ENCODE measurements at places on chromosomes 1 and 21.

DNA sequence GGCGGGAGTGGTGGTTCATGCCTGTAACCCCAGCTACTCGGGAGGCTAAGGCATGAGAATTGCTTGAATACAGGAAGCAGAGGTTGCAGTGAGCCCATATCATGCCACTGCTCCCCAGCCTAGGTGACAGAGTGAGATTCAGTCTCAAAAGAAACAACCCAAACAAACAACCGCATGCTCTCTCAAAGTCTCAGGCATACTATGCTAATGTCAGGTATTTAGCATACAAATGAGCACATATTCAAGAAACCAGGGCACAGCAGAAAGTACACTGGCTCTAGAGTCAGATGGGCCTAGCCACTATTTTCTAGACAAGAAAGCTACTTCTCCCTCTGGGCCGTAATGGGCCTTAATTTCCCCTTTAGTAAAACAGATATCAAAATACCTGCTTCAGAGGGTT lies 55.0 kb downstream of the ELAVL4 start:
- no peak for DNase-seq

DNA sequence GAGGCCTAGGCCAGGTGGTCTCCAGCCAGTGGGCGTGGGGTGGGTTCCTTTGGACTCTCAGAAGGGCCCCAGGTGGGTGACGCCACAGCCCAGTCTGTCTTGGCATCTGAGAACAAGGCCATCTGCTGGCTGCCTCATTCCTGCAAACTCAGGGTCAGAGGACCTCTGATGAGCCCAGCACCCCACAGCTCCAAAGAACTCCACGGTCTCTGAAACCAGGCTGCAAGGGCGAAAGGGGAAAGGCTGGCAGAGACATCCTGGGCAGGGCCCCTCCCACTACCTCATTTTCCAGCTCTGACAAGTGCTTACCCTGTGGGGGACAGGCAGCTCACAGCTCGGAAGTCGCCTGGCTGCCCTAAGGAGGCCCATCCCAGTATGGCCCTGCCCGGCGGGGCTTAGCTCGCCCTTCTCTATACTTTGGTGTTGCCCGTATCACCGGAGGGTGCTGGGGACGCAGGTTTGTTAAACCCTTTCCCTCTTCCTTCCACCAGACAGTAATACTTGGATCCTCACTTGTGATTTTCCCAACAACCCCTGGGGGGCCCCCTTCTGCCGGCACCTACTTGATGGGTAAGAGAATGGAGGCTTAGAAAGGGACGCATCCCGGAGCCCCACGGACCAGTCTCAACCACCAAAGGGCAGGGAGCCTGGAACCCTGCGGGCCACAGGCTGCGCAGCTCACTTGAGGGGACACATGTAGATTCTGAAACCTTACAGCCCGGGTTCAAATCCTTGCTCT lies 10.9 kb upstream of the EDN2 start:
- DNase-seq, result no peak

DNA sequence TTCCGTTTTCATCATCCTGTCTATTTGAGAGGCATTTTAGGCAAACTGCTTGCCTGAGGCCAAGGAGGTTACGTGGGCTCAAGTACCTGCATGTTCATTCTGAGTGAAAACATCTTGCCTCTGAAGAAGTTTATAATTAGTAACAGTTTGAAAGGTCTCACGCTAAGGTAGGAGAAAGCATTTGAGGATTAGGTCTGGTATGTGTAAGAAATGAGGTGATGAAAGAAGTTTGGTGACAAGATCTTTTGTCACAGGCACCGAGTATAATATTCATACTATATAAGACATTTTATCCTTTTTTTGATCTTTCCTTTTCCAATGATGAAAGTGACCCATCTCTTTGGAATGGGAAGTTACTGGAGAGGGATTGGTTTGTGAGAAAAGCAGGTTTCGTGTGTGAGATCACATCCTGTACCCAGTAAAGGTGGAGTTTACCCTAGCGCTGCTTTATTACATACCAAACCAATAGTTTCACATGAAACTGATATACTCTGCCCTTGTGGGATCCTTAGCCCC lies 98.7 kb upstream of the PDC start:
- no peak for DNase-seq

GRCh38 chr1:219465212-219466093 lies 147.5 kb downstream of the ZC3H11B start:
- DNase-seq, result no peak

DNA sequence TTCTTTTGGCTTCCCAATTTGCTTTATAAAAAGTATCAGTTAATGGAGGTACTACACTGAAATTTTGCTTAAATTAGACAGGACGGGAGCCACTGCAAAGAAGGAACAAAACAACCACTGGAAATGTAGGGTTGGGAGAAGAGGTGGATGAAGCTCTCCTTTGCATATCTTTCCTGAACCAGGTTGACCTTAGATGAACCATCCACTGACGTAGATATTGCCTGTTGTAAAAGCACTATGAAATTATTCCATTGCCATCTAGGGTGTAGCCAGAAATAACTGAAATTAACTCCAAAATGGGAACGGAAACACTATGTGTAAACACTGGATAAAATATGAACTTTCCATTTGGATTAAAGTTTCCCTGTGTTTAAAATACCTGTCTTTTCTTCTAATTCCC lies 1.2 kb upstream of the ABL2 start:
- DNase-seq, result no peak

DNA sequence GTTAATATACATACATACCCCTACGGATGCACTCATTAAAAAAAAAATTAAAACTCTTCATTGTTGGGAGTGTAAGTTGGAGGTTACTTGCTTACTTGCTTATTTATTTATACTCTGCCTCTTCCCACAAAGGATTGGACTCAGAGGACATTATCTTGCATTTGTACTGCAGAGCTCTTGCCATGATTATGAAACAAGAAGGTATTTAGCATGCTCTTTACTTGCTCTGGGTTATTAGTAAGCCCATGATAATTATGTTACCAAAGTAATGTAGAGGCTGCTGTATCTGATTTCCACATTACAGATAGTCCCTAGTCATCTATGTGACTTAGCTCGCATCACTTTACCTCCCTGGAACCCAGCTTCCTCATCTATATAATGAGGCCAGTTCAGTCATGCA lies 355.1 kb upstream of the PTBP2 start:
- no peak for DNase-seq

DNA sequence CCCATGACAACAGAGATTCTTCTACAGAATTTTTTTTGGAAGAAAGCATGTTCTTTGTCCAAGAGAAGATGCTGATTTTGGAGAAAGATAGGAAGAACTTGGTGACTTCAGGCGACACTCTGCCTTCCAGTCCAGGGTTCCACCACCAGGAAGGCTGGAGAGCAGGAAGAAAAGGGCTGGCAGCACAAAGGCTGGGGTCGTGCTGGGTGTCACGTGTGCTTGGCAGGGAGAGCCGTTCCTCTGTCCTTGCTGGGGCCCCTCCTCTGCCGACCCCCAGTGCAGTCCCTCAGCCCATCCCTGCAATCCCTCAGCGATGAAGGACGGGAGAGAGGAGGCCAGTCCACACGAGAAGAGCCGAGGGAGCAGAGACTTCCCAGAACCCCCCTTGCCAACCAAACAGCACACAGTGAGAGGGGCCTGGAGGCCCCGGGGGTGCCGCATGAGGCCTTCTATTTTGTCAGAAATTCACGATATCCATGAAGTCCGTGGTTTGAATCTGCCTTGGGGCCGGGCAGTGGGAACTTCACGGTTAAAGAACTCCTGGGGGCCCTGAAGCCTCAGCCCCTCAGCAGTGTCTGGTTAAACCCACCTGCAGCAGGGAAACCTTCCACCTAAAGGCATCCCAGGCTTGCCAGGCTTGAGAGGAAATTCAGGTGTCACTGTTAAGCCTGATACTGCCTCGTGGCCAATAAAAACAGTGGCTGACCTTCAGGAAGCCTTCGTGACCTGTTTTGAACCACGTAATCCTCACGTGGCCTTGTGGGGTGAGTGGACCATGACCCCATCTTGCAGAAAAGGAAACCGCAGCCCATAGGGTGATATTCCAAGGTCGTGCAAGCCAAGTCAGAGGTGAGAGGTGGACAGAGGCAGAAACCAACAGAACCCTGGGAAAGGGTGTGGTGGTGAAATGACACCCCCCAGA lies 3.4 kb downstream of the KRTAP10-12 start:
- no peak for DNase-seq
